ENCODE measurements at places on chromosomes 12 and 14.

DNA sequence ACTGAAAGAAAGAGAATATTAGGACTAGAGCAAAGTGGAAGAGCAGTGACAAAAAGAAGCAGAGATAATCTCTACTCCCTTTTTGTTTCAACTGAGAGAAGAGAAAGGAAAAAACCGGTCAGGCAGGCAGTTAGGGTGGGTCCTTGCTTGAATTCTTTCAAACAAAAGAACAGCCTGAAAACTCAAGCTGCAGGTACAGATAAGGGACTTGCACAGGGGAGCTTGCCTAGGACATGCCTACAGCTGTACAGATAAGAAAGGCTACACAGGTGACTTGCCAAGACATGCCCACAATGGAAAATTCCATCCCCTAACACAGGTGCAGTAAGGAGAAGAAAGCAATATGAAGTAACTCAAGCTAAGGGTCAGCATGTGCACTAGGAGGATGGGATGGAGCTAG lies 532.2 kb upstream of the MIS18BP1 start:
- DNase-seq, result no peak

DNA sequence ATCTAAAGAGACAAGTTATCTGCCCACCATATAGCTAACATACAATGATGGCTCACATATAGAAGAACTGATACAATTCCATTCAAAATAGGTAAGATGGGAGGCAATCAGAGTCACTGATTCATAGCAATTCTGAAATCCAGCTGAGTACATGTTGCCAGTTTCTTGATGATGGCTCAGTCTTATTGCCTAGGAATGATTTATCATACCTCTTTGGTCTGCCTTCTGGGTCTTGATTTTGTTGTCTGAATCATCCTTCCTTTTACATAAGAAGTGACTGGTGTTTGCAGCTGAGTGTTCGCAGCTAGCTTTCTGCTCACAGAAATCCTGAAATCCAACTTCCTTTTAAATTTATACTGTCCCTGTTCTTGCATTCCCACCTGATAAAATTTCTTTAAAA lies 463.2 kb upstream of the MGAT4C start:
- DNase-seq, result peak; percentile 45

DNA sequence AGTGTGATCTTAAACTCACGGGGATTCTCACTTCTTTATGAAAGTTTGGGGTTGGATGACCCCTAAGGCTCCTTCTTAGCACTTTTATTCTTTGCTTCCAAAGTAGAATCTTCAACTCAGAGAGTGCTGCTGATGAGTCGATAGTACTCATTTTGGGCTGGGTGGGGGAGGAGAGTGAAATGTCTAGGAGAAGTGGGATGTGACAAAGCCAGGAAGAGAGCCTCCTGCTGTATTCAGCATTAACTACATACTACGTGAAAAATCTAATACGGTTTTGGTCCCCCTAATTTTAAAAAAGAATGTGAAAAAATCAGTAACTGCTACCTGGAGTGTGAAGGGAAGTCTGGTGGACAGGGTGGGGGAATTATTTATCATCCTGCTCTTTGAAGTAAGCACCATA lies 148.3 kb downstream of the SAMD4A start:
- no peak for DNase-seq

- DNase-seq, result no peak
These were observed 16.4 kb downstream of the NAV3 start for GRCh38 chr12:77847060-77847541.

- no peak for DNase-seq
These were observed 215.0 kb downstream of the BMP4 start for GRCh38 chr14:53741479-53742232.

DNA sequence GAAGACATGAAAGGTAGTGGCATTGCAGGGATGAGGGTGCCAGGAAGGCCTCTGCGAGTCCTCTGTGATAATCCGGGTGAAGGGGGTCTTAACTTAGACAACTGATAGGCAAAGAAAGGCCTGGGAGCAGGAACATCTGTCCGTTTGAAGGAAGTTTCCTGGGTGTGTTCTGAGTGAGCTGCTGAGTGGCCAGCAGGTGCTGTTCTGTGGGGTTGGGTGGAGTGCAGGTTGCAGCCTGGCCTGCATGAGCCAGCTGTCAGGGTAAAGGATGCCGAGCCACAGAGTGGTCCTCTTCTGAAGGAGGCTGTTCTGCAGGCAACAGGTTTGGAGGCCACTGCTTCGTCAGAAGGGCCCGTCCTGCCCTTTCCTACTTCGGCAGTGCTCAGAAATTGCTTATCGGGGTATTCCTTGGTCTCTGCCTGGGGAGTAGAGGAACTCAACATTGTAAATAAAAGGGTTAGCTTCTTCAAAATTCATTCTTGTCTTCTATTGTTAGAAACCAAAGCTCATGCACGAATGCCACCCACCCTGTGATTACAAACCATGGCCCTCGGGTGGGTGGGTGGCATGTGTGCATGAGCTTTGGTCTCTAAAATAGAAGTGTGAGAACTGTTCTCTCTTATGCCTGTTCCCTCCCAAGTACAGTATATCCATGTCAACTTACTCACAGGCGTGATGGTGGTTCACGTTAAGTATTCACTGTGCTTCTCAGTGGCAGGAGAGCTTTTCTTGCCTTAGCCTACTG lies 118.9 kb downstream of the CHST11 start:
- DNase-seq, result no peak

DNA sequence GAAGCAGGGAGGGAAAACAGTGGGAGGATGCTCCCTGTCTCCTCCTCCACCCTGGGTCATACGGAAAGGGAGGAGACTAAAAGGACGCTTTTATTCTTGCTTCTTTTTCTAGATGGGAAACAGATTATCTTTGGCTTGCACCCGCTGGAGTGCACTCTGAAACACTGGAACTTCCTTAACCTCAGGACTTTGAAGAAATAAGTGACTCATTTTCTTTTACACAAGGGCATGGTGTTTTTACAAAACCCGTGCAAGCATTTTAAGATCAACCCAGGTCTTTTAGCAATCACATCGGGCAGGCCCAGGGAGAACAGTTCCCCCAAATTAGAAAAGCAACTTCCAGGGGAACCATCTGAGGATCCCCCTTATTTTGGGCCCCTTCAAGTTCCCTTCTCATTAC lies 80.9 kb upstream of the TSPAN11 start:
- DNase-seq, result no peak

- no peak for DNase-seq
These were observed 125.2 kb downstream of the ALX1 start for GRCh38 chr12:85405262-85405661.

- no peak for DNase-seq
These were observed 255.6 kb downstream of the ERC1 start for GRCh38 chr12:1246637-1247036.

DNA sequence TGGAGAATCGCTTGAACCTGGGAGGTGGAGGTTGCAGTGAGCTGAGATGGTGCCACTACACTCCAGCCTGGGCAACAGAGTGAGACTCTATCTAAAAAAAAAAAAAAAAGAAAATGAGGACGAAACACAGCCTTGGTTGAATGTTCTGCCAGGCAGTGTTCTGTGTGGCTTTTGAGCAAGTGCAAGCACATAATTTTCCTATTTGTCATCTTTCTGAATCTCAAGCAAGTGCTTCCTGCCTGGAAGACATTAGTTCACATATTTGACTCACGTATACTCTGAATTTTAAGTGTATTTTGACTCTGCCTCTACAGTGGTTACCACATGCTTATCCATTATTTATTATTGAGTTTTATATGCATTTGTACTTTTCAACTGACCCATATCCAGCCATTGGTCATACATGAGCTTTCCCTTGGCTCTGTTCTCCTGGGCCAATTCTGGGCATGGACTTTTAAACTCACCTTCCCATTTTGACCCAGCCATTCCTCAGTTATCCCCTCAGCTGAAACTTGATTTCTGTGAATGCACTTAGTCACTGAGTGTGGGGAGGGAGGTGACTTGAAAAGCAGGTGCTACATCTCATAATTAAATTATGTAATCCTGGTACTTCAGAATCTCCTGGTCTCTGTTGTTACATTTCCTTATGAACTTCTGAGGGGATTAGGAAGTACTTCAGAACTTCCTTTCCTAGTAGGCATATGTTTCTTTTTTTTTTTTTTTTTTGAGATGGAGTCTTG lies 8.1 kb downstream of the OR10G2 start:
- no peak for DNase-seq

DNA sequence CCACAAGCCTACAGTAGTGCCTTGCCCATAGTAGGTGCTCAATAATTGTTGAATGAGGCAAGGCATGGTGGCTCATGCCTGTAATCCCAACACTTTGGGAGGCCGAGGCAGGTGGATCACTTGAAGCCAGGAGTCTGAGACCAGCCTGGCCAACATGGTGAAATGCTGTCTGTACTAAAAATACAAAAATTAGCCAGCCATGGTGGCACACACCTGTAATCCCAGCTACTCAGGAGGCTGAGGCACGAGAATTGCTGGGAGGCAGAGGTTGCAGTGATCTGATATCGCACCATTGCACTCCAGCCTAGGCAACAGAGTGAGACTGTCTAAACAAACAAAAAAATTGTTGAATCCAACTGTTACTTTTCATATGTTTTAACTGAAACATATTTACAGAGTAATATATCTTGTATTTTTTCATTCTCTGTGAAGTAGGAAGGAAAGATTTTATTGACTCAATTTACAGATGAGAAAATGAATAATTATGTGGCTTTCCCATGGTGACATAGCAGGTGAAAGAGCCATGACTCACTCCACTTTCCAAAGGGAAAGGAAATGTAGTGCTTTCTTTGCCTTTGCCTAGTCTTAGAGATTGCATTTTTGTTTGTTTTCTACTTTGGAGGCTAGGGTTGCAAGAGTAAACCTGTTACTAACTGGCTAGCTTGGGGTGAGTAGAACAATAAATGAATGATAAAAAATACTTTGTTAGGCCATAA lies 95.4 kb upstream of the SLC38A4 start:
- peak; percentile 55 for DNase-seq

- DNase-seq, result no peak
These were observed 3.2 kb upstream of the EGLN3 start for GRCh38 chr14:33954016-33954598.

- DNase-seq, result no peak
These were observed 30.1 kb upstream of the TDRD9 start for GRCh38 chr14:103898204-103898603.

- no peak for DNase-seq
These were observed 38.3 kb downstream of the NIN start for GRCh38 chr14:50792634-50793068.

GRCh38 chr14:91872517-91873470 lies 5.5 kb upstream of the TC2N start:
- DNase-seq, result no peak

GRCh38 chr12:27553941-27554340 lies 29.9 kb downstream of the PPFIBP1 start:
- no peak for DNase-seq

DNA sequence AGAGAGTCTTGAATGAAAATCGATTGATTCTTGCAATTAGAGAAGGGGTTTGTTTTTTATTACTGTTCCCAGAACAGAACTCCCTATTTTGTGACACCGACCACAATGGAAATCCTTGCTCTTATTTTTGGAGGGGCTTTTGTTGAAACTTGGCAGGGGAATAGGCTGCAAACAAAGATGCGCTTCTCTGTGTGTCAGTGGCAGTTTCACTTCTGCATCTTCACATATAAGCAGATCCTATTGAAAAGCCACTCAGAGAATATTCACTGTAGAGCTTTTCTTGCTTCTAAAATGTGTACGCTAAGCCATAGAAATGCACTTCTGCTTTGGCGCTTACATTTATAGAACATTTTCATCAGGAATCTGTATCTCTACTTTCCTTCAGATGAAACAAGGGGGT lies 1822.4 kb upstream of the SEL1L start:
- no peak for DNase-seq

DNA sequence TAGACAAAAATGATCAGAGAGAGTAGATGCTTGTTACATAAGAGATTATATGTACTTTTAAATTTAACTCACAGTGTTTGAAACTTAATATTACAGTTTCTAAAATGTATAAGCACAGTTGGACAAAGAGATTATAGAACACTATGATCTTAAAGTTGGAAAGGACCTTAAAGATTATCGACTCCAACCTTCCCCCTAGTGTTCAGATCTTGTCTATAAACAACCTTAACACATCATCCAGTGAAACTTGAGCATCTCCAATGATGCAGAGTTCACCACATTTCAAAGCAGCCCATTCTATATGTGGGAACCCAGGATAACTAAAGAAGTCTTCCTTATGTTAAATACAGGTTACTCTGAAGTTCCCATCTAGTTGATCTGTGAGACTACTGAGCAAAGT lies 480.8 kb downstream of the RMST start:
- no peak for DNase-seq

DNA sequence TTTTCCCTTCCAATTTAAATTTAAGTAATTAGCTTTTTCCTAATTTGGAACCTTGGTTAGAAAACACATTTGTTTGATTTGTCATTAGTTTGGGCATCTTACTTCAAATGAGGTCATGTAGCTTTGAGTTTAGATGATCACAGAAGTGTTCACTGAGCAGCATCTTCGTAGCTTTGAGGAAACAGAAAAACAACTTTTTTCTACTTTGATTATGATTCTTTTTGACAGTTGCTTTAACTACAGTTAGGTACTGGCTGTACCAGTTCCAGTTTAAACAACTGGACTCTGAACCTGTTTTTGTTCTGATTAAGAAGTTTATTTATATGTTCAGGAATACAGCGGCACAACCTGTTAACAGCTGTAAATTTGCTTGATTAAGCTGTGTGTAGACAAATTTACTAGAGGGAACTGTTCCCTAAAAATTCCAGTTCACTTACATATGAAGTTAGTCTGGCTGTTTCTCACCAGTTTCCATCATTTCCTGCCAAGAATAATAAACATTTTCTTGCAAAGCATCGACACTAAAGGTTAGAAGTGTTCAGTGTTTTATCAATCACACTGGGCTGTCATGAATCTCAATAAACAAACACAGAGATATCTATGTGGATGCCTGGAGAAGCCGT lies 191.9 kb downstream of the RAD51B start:
- peak; percentile 9 for DNase-seq

DNA sequence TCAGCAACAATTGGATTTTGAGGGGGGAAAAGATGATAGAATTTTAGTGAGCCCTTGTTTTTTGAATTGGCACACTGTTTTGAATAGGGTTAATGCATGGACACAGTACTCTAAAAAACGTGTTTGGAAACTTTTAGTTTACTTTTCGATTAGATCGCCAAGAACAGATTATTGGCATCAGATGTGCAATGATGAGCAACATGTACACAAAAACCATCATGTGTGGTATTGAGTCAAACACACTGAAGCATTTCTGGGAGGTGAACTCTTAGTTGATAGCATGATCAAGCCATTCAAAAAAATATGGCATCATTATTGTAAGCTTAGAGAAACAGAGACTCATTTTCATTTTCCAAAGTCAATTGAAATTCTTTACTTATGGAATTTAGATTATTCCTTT lies 329.2 kb downstream of the ADAMTS20 start:
- no peak for DNase-seq

GRCh38 chr12:19483727-19484126 lies 44.4 kb downstream of the AEBP2 start:
- DNase-seq, result no peak

GRCh38 chr14:88242446-88242845 lies 80.6 kb downstream of the KCNK10 start:
- DNase-seq, result no peak
